ENCODE measurements at places on chromosomes 11 and 22. TPM values are rescaled to one million over a fixed set of nuclear protein-coding genes. Genes with fewer than 3 reads are reported as not detected.

DNA sequence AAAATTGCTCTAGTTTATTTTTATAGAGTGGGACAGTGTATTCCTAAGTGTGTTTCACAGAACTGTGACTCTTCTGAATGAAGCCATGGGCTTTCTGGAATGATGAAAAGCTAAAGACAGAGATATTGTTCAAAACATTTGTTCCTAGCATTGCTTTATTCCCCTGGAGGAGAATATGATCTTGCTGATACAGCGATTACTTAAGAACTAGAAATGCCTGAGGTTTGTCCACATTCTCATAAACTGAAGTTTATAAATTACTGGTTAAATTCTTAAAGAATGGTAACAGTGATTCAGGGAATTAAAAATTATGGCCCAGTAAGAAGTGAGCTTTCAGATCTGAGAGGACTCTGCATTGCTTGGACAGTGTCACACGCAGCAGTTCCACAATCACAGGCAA is 690.3 kb downstream of the FAM181B start:
- no peaks in the 10 kb centered on the region for H3K27me3 ChIP-seq
- H3K27ac ChIP-seq: no peak overlapping the region
- ATAC-seq: no peak
- no peaks in the 10 kb centered on the region for H3K4me1 ChIP-seq

GRCh38 chr11:119320776-119321524 is 4.0 kb upstream of the MCAM start:
- peak overlapping the region; percentile 88 for H3K27ac ChIP-seq
- H3K27me3 ChIP-seq: no peaks in the 10 kb centered on the region
- H3K4me3 ChIP-seq: peak overlapping the region; percentile 85
- ATAC-seq: peak; percentile 70

DNA sequence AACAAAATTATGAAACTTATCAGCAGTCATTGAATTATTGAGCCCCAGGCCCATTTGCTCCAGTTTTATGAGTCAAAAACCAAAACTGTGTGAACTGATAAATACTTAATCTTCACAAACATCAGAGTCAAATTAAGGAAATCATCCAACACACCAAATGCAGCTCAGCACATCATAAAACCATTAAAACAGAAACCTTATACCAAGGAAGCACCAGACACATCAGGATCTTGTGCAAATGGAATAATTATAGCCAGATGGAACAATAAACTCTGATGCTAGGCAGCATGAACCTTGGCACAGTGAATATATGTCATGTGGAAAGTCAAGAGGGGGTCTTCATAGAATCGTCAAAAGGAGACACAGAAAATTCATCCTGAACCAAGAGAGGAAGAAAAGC is 410.7 kb upstream of the API5 start:
- no peak for ATAC-seq
- no peak overlapping the region for H3K27ac ChIP-seq
- no peak overlapping the region for H3K4me3 ChIP-seq
- no peaks in the 10 kb centered on the region for H3K27me3 ChIP-seq
- no peaks in the 10 kb centered on the region for H3K36me3 ChIP-seq
- H3K4me1 ChIP-seq: no peaks in the 10 kb centered on the region

DNA sequence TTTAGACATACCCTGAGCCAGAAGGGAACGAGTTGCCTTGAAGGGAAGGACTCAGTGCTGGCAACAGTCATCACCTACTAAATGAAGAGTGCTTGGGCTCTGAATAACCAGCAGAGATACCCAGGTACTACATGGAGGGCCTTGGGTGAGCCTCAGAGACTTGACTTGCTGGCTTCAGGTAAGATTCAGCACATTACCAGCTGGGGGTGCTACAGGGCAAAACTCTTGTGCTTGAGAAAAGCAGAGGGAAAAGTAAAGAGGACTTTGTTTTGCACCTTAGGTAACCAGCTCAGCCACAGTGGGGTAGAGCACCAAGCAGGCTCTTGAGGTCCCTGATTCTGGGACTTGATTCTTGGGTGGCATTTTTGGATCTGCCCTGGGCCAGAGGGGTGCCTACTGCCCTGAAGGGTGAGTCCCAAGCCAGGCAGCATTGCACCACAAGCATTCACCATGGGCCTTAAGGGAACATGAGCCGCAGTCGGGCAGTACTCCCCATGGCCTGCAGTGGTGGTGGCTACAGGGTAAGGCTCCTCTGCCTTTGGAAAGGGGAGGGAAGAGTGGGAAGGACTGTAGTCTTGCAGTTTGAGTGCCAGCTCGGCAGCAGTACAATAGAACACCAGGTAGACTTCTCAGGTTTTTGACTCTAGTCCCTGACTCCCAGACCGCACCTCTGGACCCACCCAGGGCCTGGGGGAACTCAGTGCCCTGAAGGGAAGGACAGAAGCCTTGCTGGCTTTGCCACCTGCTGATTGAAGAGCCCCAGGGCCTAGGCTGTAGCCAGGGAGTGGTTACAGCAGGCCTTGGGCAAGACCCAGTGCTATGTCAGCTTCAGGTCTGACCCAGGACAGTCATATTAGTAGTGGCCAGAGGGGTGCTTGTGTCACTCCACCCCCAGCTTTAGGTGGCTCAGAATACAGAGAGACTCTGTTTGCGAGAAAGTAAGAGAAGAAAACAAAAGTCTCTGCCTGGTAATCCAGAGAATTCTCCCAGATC is 22.7 kb upstream of the PLEKHA7 start:
- no peak overlapping the region for H3K27ac ChIP-seq
- no peak for ATAC-seq
- H3K36me3 ChIP-seq: no peaks in the 10 kb centered on the region

DNA sequence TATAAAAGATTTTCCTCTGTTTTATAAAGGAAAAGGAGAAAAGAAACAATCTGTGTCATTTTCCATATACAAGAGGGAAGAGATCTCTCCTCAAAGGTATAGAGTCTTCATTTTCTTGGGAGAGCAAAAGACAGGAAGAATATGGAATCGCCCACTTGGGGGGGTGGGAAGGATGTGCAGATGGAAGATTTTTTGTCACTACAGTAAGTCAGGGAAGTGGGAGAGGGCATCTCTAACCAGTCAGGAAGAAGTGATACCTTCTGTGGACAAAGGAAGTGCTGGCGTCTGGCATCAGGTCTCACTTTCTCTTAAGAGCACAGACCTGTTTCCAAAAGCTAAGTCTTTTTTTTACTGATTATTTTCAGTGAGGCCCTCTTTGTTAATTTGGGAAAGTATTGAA is 1.4 kb downstream of the PRR14L start:
- no peaks in the 10 kb centered on the region for H3K27me3 ChIP-seq
- peaks cover 50% of the 10 kb centered on the region for H3K36me3 ChIP-seq

- H3K36me3 ChIP-seq: peaks cover 18% of the 10 kb centered on the region
- H3K27ac ChIP-seq: no peak overlapping the region
- H3K4me1 ChIP-seq: peaks cover 5% of the 10 kb centered on the region
- no peaks in the 10 kb centered on the region for H3K27me3 ChIP-seq
- no peak overlapping the region for H3K4me3 ChIP-seq
- ATAC-seq: no peak
These were observed 7.4 kb downstream of the GNB1L start for GRCh38 chr22:19847345-19847632.

GRCh38 chr11:107276077-107276476 is 181.5 kb downstream of the CWF19L2 start:
- H3K27me3 ChIP-seq: no peaks in the 10 kb centered on the region
- no peaks in the 10 kb centered on the region for H3K36me3 ChIP-seq
- H3K4me1 ChIP-seq: no peaks in the 10 kb centered on the region
- no peak overlapping the region for H3K4me3 ChIP-seq
- no peak for ATAC-seq
- no peak overlapping the region for H3K27ac ChIP-seq

DNA sequence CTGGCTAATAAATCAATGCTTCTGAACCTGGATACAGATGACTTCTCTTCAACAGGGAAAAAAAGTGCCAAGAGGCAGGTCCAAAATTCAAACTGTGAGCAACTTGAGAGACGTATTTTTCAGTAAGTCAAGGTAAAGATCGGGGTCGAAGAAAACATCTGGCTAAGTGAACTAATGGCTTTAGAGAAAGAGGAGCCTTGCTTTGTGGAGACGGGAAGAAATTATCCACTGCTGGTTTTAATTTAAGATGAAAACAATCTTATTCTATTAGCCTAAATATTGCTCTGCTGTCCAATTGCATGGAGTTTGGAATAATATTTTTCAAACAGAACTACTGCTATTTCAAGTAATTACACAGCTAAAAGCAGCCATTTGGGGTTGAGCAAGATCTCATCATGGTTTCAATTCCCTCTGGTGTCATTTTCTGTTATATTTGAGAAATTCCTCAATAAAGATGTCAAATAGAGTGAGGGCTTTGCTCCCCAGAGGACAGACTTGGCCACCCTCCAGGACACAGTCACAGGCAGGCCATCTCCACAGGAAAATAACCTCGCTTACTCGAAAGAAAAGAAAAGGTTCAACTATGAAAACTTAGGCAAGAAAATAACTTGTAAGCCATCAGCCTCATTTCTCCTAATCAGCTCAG is 29.8 kb downstream of the SCUBE1 start:
- H3K4me3 ChIP-seq: no peak overlapping the region
- ATAC-seq: no peak
- no peak overlapping the region for H3K27ac ChIP-seq
- H3K36me3 ChIP-seq: no peaks in the 10 kb centered on the region
- H3K4me1 ChIP-seq: no peaks in the 10 kb centered on the region
- peaks cover 16% of the 10 kb centered on the region for H3K27me3 ChIP-seq

DNA sequence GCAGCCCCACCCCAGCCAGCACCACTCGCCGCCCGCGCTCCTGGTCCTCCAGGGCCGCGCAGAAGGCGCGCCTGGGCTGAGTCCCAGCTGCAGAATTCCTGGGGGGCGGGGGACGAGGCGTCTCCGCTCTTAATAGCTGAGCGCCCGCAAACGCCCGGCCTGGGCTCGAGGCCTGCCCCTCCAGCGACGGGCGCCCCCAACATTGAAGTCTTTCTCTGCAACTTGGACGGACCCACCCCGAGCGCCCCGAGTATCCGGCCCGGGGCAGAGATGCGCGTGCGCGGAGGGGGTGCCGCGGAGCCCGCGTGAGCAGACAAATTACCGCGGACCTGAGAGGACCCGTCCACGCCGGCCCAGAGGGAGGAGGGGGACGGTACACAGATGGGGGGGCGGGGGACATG is 6.7 kb upstream of the SYT7 start:
- H3K4me3 ChIP-seq: peak overlapping the region; percentile 76
- peak; percentile 54 for ATAC-seq
- peaks cover 6% of the 10 kb centered on the region for H3K4me1 ChIP-seq
- peaks cover 26% of the 10 kb centered on the region for H3K27me3 ChIP-seq
- H3K36me3 ChIP-seq: no peaks in the 10 kb centered on the region
- no peak overlapping the region for H3K27ac ChIP-seq

DNA sequence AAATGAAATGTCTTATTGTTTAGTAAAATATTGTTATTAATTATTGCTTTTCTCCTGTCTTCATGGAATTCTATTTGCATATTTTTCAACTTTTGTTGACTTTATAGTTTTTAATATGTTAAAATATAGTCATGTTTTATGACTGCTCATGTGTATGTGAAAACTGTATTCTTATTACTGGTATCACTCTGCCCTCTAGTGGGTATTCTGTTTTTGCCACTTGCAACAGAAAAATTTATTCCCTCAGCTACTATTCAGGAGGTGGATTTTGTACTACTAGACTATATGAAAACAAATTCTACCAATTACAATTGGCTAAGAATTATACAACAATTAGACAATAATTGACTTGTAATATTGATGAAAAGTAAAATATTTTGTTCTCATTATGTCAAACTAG is 45.0 kb downstream of the OR4C6 start:
- no peaks in the 10 kb centered on the region for H3K27me3 ChIP-seq
- H3K36me3 ChIP-seq: no peaks in the 10 kb centered on the region
- no peak overlapping the region for H3K27ac ChIP-seq

DNA sequence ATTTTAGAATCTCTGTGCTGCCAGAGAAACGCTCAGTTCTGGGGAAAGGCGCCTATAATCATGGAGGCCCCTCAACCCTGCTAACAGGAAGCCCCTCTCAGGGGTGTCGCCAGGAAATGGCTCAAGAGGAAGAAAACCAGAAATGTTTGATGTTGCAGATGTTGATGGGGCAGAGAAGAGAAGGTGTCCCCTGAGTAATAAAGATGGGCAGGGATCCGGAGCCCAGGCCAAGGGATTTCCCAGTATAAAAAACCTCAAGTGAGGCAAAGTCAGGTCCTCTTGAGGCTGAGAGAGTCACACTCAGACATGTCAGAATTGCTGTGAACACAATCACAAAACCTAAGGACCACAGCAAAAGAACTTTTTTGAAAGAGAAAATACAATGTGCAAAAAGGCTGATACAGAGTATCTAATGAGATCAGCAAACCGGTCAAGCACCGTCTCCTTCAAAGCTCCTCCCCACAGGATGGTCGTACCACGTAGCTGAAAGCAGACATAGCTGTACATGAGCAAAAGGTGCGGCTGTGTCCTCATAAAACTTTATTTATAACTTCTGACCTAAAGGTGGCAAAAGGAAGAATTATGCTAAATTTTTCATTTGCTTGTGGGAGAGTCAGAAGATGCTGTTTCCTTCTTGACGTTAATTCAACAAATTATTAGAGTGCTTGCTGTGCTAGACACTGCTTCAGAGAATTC is 12.2 kb downstream of the MOV10L1 start:
- peaks cover 27% of the 10 kb centered on the region for H3K27me3 ChIP-seq
- H3K27ac ChIP-seq: no peak overlapping the region
- no peak for ATAC-seq
- no peaks in the 10 kb centered on the region for H3K36me3 ChIP-seq

DNA sequence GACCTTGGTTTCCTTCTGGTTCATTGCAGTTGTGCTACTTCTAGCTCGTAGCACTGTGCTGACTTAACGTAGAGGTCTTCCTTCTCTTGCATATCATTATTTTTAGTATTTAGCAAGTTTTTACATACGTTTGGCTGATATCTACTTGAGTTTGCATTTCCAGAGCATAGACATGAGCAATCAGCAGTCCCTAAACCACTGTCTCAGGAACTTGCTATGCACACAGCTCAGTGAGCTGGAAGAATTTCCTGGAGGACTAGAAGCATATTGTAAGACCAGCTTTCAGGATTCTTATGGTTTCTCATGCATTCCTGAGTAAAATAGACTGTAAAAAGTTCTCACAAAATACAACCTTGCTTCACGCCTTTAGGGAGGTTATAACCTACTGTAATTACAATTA is 226.7 kb upstream of the PDGFD start:
- H3K4me3 ChIP-seq: no peak overlapping the region
- H3K4me1 ChIP-seq: no peaks in the 10 kb centered on the region
- peaks cover 24% of the 10 kb centered on the region for H3K27me3 ChIP-seq
- H3K36me3 ChIP-seq: no peaks in the 10 kb centered on the region
- H3K27ac ChIP-seq: no peak overlapping the region

- peaks cover 38% of the 10 kb centered on the region for H3K27me3 ChIP-seq
- no peaks in the 10 kb centered on the region for H3K4me1 ChIP-seq
- H3K4me3 ChIP-seq: no peak overlapping the region
- no peak overlapping the region for H3K27ac ChIP-seq
- ATAC-seq: no peak
- H3K36me3 ChIP-seq: no peaks in the 10 kb centered on the region
These were observed 342.3 kb downstream of the CADM1 start for GRCh38 chr11:115161876-115162275.

Gene SMDT1
- 34.7 TPM for total RNA-seq

Gene PDGFB
- total RNA-seq: 11.3 TPM

Gene DGAT2
- 2.8 TPM for total RNA-seq

Gene CELSR1
- 0.32 TPM for total RNA-seq

Gene RNF141
- 8.5 TPM for total RNA-seq
